Heart left ventricle (tissue), 16 donors: ENCODE measurements at places on chromosomes 1 and 21.

- DNase-seq, result no peak
Measured at GRCh38 chr1:187626056-187626455, 797.3 kb downstream of the PLA2G4A start.

DNA sequence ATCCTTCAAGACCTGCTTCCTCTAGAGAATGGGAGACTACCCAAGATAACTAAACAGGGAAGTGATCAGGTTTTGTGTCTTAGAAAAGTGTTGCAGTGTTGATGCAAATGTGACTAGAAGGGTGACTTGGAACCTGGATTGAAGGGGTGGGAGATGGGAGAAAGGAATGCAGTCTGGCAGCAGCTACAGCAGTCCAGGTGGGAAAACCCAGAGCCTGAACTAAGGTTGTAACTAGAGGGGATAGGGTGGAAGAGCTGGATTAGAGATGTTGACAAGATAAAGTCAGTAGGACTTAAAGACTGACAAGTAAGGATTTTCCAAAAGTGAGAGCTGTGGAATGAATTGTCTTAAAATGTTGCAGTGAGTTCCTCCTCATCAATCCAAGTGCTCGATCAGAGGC is 7.1 kb upstream of the SHISA4 start:
- no peak for DNase-seq

DNA sequence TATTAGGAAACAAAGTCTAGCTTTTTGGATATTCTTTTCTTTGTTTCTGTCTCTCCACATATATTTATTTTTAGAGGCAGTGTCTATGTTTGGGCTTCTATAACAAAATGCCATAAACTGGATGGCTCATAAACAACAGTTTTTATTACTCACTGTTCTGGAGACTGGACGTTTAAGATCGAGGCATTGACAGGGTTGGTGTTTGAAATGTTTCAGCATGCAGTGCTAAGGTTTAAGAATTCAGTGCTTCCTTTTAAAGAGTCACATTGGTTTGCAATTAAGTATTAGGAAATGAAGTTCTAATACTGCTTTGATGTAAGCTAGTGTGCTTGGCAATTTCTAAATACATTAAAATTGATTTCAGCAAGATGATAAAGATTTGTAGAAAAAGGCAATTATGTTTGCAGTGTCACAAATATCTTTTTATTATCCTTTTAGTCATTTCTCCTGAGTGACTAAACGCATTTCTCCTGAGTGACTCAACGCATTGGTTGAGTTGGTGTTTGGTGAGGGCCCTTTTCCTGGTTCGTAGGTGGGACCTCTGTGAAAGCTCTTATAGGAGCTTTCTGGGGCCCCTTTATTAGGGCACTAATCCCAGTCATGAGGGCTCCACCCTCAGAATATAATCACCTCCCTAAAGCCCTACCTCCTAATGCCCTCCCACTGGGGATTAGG is 317.0 kb downstream of the USP25 start:
- DNase-seq, result no peak

GRCh38 chr1:74343216-74343615 is 108.0 kb downstream of the TNNI3K start:
- no peak for DNase-seq

DNA sequence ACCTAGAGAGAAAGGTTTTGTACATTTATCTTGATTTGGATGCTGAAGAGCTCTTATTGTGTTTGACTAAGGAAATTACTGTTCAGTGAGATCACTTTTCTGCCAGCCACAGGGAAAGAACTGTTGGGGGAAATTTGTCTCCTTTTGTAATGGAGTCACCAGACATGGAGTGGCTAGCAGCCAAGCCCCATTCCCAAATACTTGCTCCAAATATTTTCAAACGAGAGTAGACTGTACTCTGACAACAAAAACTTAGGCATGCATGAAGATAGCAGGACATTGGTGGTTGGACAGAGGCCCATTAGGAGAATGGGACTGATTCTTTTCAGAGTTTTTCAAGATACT is 21.1 kb downstream of the IPO9 start:
- peak; percentile 47 for DNase-seq

- DNase-seq, result no peak
Measured at GRCh38 chr1:2552189-2552588, 4.0 kb upstream of the TNFRSF14 start.

DNA sequence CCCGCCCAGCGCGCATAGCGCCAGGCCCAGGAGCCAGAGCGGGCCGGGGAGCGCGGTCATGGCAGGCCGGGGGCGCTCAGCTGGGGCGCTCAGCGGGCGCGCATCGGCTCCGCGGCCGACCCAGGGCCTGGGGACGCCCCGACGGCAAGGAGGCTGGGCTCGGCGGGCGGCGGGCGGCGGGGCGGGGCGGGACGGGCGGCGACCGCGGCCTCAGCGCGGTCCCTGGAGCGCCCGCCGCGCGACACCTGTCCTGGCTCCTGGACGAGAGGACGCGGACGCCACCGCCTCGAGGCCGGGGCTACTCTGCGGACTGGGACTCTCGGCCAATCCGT is 273 bp downstream of the BMP8B start:
- DNase-seq, result no peak

GRCh38 chr1:27163093-27163492 is 8.2 kb upstream of the SLC9A1 start:
- no peak for DNase-seq

DNA sequence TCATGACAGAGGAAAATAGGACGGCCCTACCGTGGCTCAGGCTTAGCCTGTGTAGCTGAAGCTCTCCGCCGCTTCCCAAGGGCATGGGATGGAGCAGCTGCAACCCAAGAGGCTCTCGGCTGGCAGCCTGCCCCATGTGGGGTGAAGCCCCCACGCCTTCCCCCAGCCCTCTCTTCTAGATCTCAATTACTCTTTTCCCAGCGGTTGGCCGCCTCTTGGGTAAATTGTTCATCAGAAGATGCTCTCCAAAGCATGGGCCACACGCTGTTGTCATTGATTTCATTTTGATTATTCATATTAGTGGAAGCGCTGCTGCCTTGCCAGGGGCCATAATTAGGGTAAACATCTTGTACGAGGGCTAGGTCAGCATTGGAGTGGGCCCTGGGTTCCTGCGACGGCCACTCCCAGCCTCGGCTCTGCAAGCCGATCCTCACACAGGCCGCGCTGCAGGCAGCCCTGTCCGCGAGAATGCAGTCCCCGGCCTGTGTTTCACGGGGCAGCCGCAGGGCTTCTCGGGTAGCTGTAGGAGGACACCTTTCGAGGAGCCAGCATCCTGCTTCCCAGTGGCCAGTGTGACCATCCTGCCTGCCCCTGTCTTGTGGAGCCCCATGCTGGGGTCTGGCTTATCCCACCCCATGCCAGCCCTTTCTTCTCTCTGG is 114.4 kb upstream of the VAMP3 start:
- no peak for DNase-seq

DNA sequence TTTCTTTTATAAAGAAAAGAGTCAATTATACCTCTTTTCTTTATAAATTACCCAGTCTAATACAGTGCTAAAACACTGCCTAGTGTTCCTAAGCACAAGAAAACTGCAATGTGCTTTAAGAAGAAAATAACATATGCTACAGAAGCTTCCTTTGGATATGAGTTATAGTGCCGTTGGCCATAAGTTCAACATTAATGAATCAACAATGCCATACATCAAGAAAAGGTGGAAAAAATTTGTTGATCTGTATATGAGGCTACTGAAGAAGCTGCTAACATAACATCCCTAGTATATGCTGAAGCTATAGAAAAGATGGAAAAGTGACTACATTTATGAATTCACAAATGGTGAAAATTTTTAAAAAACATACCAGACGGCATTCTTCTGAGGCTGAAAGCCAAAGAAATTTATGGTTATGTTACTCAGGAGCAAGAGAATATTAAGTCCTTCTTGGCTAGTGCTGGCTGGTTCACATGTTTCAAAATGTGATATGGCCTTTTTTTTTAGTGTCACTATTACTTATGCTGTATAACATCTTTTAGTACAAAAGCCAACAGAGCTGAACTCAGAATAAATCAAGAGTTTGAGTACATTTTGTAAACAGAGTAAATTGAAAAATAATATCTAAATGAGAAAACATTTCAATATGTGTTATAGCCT is 743.2 kb upstream of the RGS18 start:
- DNase-seq, result no peak

- no peak for DNase-seq
Measured at GRCh38 chr1:183914276-183914675, 109.4 kb downstream of the RGL1 start.

DNA sequence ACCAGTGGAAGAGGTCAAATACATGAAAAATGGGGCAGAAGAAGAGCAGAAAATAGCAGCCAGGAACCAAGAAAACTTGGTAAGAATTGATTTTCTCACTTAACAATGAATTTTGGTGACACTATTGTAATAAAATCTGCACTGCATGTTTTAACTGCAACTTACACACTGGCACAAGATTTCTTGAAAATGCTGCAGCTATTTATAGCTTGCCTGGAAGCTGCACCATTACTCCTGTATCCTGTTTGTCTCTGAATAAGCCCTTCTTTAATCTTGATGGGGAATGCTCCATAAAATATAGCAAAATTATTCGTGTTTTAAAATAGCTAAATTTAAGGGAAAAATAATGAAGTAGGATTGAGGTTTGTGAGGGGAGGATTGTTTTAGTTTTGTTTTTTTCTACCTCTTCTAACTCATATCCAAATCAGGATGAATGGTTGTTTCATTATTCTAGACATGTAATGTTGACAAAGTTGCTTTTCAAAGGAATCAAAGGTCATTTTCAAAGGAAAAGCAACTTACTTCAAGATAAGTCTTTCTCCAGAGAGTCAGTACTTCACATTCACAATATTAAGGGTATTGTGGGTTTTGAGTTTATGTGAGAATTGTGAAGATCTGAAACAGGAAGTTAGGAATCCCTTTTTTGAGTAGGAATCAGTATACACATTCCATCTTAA is 120.9 kb downstream of the C1orf21 start:
- no peak for DNase-seq
